Stimulated activated CD8-positive, alpha-beta memory T cell treated with anti-CD3 and anti-CD28 coated beads, Interleukin-15, amount 100 ng/mL, for 24 hours (primary cell): ENCODE measurements at places on chromosomes 11 and 22.

DNA sequence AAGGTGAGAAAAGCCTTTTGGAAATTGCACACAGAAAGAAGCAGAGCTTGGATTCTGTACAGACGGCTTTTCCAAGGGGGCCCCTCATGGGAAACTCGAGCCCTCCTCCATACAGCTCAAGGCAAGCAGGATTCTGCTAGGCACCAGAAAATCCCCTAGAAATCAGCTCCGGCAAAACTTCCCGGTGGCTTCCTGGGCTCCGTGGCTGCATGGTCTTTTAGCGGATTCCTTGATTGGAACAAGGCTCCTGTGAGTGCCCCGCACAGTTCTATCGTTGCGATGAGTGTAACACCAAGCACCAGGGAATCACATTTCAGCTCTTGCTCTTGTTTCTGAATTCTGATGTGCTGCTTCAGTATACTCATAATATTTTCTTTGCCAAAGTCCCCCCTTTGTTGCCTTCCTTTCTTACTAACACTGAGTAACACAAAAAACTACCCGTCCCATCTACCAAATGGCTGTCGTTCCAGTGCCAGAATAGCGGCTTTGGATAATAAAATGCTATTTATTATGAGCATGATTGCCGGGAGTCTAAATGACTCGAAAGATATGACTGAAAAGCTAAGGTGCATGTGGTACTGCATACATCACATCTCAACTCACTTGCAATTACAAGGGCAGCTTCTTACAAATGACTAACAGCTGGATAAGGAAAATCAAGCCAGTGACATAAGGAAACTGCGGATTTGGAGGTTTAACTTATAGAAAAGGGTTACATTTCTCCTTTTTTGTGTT, 494.1 kb downstream of the DLG2 start:
- DNase-seq = no peak

GRCh38 chr11:11607772-11608171, 14.0 kb downstream of the GALNT18 start:
- no peak for DNase-seq

GRCh38 chr11:113408206-113408605, 20.6 kb downstream of the ANKK1 start:
- no peak for DNase-seq

- DNase-seq = no peak
Measured at GRCh38 chr11:125918140-125918840, 14.0 kb downstream of the DDX25 start.

DNA sequence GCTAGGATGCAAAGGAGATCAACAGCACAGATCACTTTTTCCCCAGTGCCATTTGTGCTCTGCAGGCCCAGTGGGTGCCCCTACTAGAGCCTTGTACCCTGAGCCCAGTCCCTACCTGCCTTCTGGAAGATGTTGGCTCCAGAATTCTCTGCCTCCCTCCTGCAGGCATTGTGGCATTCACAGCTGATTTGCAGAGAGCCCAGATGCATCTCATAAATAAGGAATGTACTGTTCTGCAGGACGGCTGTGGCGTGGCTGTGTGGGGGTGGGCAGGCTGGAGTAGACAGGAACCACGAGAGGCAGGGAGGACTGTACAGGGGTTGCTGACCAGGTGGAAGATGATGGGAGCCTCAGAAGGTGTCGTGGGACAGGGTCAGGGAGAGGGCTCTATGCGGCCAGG, 11.2 kb upstream of the MIAT start:
- DNase-seq = no peak

- no peak for DNase-seq
Measured at GRCh38 chr11:6862961-6863360, at the start of gene OR10A2. Gene OR10A2, plus strand, starts transcription at chr11:6863057. Its CDS starts 6,698 bp downstream, at chr11:6869755.

DNA sequence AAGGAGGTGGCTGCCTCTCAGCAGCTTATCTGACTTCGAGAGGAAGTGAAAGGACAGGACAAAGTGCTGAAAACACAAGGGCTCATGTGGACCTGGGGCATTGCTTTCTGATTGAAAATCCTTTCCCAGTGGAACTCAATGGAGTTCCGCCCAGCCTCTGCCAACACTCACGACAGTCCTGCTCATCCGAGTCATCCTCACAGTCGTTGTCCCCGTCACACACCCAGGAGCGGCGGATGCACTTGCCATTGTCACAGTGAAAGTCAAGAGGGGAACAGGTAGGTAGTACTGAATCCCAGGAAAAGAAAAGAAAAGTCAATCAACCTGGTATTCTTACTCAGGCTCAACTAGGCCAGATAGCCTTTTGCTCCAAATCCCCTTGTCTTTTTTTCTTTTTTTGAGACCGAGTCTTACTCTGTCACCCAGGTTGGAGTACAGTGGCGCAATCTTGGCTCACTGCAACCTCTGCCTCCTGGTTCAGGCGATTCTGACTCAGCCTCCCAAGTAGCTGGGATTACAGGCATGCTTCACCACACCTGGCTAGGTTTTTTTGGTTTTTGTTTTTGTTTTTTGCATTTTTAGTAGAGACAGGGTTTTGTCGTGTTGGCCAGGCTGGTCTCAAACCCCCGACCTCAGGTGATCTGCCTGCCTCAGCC, 18.1 kb downstream of the LRP4 start:
- no peak for DNase-seq

GRCh38 chr11:126561327-126561893, 205.9 kb downstream of the ST3GAL4 start:
- DNase-seq = no peak

DNA sequence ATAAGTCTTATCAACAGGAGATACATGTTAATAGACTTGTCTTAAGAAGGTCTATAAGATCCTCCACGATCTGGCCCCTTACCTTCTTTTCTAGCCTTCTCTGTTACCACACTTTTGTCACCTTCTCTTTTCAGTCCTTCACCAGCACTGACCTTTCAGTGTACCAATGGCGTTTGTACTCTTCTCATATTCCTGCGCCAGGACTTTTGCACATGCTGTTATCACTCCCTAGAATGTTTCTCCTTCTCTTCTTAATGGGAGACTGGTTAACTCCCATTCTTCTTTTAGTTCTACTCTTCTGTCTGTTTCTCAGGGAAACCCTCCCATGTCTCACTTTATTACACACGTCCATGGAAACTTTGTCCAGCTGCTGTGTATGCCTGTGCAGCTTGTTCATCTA, 4.4 kb upstream of the EED start:
- DNase-seq = no peak

DNA sequence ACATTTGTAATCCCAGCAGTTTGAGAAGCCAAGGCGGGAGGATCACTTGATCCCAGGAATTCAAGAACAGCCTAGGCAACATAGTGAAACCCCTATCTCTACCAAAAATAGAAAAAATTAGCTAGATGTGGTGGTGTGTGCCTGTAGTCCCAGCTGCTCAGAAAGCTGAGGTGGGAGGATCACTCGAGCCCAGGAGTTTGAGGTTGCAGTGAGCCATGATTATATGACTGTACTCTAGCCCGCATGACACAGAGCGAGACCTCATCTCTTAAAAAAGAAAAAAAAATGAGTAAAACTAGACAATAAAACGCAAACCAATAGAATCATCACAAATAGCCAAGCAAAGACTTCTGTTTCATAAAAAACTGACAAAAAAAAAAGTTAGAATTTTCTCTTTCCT, 21.8 kb downstream of the NUCB2 start:
- DNase-seq = no peak

- DNase-seq = no peak
Measured at GRCh38 chr22:27416511-27417420, 384.8 kb downstream of the MN1 start.

DNA sequence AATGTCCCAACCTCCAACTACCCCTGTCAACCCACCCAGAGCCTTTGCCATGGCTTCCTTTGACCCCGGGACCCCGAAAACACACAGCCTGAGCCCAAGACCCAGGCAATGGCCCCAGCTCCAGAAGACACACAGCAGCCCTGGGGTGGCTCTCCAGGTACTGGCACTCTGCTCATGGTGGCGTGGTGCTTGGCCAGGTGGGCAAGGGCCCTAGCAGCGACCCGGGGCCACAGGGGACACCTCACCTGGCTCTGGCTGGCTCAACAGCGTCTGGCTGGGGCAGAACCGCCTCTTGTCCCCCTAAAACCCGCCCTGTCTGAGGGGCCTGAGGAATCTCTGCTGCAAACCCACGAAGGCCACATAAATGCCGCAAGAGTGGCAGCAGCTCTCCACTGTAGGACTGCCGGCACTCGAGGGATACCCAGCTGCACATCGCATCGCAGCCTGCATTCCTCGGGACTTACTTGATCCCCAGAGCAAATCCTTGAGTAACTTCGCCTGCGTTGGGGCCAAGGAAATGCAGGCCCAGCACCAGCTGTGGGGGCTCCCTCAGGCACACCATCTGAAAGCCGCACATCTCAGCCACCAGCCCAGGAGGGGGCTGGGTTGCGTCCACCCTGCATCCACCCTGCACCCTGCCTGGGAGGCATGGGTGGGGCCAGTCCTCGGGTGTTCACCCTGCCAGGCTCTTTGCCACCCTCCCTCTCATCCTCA, 23.1 kb upstream of the GNB1L start:
- no peak for DNase-seq

DNA sequence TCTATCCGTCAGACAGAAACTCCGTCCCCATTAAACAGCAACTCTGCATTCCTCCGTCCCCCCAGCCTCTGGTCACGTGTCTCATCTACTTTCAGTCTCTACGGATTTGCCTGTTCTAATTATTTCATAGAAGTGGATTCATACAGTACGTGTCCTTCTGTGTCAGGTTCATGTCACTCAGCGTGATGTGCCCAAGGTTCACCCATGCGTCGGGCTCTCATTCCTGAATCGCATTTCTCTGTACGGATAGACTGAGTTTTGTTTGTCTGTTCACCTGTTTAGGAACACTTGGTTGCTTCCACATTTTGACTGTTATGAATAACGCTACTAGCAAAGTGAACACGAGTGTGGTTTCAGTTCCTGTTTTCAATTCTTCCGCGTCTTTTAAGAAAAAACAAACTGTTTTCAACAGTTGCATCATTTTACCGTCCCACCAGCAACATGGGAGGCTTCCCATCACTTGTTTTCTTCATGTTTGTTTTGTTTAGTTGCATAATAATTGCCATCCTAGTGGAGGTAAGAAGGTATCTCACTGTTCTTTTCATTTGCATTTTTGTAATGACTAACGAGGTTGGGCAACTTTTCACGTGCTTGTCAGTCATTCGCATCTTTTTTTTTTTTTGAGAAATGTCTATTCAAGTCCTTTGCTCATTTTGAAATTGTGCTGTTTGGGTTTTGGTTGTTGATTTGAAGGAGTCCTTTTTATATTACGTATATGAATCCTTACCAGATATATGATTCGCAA, 8.9 kb upstream of the NLRP6 start:
- DNase-seq = no peak

DNA sequence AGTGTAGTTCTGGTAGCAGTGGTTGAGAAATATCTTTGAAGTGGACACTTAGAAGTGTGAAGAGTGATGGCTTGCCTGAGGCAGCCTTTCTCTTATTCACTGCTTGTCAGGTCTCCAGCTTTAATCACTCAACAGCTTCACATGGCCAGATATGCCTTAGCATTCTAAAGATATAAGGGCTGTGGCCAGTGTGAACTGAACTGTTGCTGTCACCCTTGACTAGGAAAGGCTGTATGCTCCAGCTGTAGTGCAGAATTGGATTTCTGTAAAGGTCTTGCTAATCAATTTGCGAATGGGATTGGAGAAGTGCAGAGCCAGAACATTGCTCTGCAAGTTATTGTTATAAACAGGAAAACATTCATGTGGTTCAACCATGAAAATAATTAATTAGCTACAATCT, 266.7 kb downstream of the TMEM135 start:
- no peak for DNase-seq

DNA sequence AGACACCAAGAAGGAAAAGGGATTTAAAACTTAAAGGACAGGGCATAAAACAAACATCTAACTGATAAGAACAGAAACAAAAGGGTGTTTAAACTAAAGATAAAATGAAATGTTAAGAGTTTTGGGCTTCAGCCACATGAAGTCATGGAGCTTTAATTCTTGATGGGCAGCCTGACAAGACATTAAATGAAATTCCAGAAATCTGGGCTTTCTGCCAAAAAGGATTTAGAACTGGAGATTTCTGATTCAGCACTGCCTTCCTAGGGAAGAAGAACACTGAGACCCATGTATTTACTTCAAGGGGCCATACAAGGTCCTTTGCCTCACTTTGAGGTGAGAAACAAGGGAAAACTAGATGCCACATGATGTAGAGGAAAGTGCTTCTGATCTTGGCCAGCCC, 355.9 kb upstream of the RAG2 start:
- DNase-seq = no peak
